OCI-M1 (cell line): ENCODE measurements at places on chromosomes 7 and 10.

GRCh38 chr7:150431839-150432658 lies 18.4 kb upstream of the GIMAP8 start:
- DNase-seq, result peak; percentile 1

DNA sequence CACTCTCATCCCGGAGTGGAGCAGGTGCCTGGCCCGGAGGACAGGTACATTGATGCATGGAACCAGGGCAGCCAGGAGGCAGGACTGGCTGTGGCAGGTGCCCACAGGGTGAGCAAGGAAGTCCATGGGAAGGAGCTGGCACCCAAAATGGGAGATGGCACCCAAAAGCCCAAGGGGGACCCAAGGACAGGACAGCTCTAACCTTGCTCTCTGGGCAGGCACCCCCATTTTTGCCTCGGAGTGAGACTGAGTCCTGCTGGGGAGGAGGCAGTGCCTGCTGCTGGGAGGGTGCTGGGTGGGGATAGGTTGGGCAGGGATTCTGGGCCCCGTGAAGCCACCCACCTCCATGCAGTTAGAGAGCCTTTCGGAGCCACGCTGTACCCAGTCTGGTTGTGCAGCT lies 234.5 kb downstream of the TCERG1L start:
- no peak for DNase-seq

DNA sequence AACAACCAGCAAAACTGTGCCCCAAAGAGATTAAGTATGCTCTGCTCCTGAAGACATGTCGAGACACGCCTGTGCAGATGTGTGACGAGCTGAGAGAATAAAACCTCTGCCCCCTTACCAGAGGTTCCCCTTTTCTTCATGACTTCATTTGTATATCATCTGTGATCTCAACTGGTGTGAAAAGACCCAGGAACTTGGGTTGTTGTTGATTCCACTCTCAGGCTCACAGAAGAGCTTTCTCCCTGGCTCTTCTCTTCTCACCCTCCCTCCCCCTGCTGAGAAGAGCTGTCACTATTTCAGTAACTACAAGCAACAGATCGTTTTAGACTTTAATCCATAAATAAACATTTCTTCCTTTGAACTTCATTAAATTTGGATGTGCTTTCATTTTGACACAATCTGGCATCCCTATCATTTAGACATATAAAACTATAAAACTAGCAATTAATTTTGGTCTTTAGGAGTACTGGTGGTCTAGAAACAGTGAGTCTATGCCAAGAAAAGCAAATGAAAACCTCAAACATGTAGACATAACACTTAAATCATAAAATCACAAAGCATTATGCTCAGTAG lies 179.3 kb upstream of the FZD8 start:
- peak; percentile 7 for DNase-seq

DNA sequence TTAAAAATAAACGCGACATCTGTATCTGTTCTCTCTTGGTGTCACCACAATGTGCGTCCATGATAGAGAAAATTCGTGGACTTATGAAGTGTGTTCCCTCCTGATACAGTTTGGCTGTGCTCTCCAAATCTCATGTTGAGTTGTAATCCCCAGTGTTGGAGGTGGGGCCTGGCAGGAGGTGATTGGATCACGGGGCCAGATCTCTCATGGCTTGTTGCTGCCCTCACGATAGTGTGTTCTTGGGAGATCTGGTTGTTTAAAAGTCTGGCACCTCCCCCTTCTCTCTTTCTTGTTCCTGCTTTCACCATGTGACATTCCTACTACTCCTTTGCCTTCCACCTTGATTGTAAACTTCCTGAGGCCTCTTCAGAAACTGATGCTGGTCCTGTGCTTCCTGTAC lies 229.4 kb upstream of the MYO3A start:
- peak; percentile 37 for DNase-seq

DNA sequence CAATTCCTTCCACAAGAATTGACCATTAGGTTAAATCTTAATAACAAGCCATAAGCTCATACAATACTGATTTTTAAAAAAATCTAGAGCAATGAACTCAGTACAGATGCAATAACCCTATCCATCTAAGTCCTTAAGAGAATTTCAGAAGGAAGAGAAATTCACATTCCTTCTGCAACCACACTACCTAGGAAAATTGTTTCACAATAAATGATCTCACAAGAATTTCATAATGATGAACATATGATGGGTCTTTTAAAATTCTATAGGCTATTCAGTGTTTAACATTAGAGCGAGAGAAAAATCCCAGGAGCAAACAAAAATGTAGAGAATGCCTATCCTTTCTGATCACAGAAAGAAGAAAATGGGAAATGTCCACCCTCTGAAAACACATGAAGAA lies 70.0 kb upstream of the MAGI2 start:
- no peak for DNase-seq

DNA sequence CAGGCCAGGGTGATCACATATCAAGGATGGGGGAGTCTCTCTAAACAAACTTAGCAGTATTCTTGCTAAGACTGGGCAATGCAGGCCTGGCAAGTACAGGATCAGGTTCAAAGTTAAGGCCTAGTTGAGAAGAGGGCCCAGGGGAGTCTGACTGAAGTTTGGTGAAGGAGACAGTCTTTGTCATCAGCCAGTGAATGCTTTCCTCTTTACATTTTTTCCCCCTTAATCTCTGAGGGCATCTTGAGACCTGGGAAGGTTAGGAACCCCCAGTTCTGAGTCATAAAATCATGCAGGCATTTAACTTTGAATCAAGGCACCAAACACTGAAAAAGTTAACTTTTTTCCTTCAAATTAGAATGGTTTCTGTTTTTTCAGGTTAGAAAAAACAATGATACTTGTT lies 311.5 kb downstream of the REEP3 start:
- DNase-seq, result peak; percentile 51

DNA sequence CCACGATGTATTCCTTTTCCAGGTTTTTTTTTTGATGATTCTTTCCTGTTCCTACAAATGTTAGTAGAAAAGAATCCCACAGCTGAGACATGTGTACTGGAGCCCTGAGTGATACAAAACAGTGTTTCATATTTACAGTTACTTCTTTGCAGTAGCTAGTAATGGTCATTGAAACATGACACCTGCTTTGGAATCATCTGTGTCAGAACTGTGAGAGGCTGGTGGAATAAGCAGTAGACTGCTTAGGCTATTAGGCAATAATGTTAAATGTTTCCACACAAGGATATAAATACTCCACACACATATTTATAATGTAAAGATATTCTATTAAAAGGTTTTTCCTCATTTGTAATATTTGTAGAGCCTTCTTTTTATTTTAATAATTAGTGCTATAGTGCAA lies 394.0 kb downstream of the THSD7A start:
- DNase-seq, result peak; percentile 3
